Skin of body (tissue), 3 donors: ENCODE measurements at places on chromosomes 11 and 22.

- DNase-seq, result no peak
Observed at GRCh38 chr11:6201481-6201880, 2.5 kb downstream of the OR52W1 start.

DNA sequence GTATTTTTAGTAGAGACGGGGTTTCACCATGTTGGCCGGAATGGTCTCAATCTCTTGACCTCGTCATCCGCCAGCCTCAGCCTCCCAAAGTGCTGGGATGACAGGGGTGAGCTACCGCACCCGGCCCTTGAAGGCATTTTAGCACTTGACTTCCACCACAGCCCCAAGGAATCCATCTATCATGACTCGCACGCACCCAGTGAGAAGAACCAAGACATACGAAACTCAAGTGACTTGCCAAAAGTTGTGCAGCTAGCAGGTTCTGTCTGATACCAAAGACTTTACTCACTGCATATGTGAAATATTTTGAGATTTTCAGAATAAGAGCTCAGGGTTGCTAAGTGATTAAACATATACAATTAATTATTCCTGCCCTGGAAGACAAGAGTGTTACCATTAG is 21.0 kb downstream of the FLI1 start:
- no peak for DNase-seq

GRCh38 chr11:78078218-78079167 is 1.2 kb downstream of the NDUFC2 start:
- no peak for DNase-seq

GRCh38 chr11:111177037-111177871 is 68.3 kb upstream of the POU2AF2 start:
- DNase-seq, result no peak

- no peak for DNase-seq
Observed at GRCh38 chr11:83855237-83855636, 569.1 kb upstream of the CCDC90B start.

- no peak for DNase-seq
Observed at GRCh38 chr11:47918370-47918690, 62.0 kb upstream of the PTPRJ start.

DNA sequence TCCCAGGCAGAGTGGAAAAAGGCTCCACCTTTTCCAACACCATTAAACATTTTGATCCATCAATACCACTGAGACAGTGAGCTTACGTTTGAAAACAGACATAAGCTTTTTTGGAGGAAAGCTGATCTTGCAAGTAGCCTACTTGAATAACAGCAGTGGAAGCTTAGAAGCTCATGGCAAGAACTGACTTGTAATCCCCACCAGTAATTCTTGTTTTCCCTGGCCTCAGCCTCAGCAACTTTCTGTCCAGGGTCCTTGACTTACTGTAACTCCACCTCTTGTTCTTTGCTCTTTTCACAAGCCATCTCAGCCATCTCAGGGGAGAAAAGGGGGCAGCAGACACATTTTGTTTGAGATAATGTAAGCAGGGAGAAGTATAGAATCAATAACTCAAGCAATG is 12.3 kb upstream of the MPZL2 start:
- DNase-seq, result no peak
